Erythroblast (primary cell): ENCODE measurements at places on chromosomes 1 and 21.

- DNase-seq, result no peak
Measured at GRCh38 chr21:41823906-41824305, 55.2 kb downstream of the PRDM15 start.

GRCh38 chr1:156073740-156074139 is 8.5 kb downstream of the MEX3A start:
- DNase-seq, result no peak

DNA sequence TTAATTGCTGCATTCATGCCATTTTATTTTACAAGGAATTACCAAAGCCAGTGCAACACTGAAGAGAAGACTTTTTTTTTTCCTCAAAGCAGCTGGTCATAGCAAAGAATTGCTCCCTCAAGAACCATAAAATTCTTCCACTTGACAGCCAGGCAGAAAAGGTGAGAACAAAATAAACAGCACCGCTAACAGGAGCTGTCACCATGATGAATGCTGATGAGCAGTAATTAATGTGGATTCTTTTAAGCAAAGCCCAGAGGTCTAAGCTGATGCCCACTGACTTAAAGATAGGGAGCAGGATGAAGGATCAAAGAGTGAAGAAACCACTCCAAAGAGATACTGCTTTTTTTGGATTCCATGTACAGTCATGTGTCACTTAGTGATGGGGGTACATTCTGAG is 428.4 kb downstream of the BRINP3 start:
- no peak for DNase-seq

DNA sequence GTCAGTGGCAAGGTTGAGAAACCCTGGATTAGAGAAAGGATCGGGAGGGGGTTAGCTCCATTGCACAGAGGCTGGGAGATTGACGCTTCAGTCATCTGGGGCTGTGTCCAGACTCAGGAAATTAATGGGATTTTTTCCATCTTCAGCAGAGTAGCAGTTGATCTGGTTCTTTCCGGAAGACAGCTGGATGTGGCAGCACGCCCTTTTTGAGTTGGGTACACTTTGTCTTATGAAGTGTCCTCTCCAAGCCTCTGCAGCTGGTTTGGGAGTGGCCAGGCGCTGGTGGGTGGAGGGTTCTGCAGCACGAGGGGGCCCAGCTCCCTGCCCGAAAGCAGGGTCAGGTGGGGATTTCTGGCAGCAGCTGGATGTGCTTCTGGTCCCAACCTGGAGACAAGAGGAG is 95.1 kb downstream of the TAS1R2 start:
- no peak for DNase-seq

GRCh38 chr1:174276087-174276486 is 116.8 kb downstream of the RABGAP1L start:
- no peak for DNase-seq

DNA sequence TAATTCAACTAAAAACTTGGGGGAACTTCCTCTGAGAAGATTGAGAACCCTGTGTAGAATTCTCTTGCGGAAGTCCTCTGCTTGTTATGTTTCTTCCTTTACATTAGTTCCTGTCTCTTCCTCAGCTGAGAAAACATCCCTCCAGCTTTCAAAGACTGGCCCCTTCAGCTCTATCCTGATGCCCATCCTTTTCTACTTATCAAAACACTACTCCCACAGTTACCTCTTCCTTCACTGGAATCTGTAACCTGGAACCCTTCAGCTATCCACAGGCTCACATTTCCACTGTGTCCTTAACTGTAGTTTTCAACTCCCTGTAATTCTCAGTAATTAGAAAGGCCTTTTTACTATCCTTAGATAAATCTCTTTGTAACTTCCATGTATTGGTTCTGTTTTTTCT is 6.0 kb upstream of the DEDD start:
- DNase-seq, result no peak

DNA sequence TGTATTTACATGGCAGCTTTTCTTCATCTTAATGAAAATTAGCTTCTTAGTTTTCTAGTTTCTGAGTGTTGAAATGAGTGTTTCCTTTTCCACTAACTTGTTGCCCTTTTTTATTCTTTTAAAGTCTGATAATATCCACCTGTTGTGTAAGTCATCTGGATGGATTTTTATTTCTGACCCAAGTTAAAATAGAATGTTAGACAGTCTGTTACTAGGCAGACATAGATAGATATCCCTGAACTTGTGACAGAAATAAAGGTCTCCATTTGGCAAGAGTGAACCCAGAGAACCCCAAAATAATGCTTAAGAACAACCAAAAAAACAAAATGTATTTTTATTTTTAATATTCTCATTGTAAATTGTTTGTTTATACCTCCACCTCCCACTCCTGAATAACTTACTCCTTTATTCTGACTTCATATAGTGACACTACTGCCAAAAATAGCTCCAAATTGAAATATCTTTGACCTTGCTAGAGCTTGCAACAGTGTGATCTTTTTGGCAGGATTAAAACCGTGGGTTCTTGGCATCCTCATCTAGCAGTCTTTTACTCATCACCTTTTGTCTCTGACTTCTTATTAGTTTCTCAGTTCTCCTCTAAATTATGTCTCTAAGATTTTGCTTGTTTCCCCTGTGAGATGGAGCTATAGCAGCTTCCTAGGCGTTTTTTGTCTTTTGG is 26.9 kb upstream of the SH3D21 start:
- DNase-seq, result no peak

- DNase-seq, result no peak
Measured at GRCh38 chr1:7374563-7375160, 396.4 kb upstream of the VAMP3 start.
